ENCODE measurements at places on chromosomes 3 and 15.
A peak's percentile ranks its signal among the peaks of the same experiment; 100 is the strongest.

GRCh38 chr3:4432259-4432658 lies 34.8 kb downstream of the SUMF1 start:
- DNase-seq = no peak

DNA sequence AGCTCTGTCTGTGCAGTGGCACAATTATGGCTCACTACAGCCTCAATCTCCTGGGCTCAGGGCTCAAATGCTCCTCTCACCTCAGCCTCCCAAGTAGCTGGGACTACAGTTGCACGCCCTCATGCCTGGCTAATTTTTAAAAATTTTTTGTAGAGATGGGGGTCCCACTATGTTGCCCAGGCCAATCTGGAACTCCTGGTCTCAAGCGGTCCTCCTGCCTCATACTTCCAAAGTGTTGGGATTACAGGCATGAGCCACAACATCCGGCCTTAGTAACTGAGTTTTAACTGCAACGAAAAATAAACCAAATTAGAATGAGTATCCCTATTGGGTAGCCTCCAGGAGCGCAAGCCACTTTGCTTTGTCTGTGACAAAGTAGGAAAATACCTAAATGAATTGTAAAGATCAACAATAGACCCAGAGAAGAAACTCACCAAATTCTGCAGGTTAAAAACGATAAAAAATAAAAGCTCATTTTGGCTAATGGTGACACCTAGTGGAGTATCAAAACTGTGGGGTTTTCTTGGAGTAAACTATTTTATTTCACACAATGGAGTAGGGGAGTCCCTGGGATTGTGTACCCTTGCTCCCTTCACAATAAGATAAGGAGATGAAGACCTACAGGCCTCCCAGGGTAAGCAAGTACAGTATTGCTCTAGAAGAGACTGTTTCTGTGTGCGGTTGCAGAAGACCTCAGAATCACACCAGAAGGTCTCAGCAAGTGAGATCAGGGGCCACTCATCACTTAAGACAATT lies 21.0 kb upstream of the CA12 start:
- no peak for DNase-seq

- DNase-seq = no peak
Measured at GRCh38 chr3:171225708-171226107, 199.2 kb upstream of the SLC2A2 start.

GRCh38 chr3:5122741-5123706 lies 932 bp downstream of the ARL8B start:
- no peak for DNase-seq

DNA sequence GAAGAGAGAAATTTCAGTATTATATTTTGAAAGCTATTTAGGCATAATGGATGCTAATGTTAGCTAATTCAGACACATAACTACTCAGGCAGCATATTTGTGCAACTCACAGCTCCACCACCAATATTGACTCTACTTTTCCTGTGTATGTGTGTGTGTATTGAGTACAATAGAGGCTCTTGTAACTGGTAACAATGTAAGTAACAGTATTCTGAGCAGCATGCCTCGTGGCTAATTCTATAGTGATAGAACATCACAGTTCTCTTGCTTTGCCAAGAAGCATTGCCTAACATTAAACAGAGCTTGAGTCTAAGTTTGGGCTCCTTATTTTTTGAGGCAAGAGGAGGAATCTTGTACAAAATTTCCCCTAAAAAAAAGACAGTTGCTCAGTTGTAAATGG lies 98.6 kb upstream of the ARHGEF26 start:
- no peak for DNase-seq

GRCh38 chr3:126104028-126104635 lies 20.2 kb upstream of the SLC41A3 start:
- no peak for DNase-seq

DNA sequence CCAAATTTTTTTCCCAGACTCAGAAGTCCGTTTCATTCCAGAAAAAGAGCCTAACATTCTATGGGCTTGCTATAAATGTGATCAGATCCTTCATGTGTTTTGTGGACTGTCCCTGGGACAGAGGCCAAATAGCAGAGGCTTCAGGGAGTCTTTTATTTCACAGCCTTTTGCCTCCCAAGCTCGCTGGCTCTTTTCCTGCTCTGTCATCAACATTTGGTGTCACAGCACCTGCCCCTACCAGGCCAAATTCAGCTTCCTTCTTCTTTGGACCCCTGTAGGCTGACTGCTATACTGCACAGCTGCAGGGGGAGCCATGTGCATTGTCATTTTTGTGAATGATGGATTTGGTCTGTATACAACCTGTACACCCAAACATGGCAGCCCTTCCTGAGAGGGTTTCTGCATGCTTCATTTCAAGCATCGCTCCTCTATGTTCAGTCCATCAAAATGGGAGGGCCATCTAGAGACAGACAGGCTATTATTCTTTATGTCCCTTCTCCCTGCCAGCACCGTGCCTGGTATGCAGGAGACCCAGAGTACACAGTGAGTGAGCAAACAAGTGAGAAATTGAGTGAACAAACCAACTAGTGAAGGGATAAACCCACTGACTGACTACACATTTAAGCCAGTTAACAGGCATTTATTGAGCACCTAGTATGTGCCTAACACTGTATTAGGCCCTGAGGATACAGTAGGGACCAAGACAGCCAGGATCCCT lies 17.9 kb upstream of the RPP14 start:
- no peak for DNase-seq

GRCh38 chr3:155007729-155008128 lies 72.4 kb upstream of the MME start:
- DNase-seq = no peak

DNA sequence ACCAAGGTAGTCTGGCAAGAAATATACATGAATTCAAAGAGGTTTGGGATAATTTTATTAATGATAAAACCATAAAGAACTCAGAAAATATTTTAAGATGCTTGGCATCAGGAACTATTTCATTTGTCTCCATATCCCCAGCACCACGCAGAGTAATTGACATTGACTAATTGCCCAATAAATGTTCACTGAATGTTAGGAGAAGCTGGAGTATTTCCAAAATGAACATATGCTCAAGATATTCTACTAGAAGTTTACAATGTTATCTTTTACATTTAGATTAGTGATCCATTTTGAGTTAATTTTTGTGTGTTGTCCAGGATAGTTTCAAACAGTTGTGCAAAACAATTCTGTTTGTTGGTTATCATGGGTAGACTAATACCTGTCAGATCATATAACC lies 298.8 kb upstream of the CTDSPL start:
- DNase-seq = no peak

- DNase-seq = peak; percentile 80
Measured at GRCh38 chr3:187740421-187741399, 4.6 kb downstream of the BCL6 start.

DNA sequence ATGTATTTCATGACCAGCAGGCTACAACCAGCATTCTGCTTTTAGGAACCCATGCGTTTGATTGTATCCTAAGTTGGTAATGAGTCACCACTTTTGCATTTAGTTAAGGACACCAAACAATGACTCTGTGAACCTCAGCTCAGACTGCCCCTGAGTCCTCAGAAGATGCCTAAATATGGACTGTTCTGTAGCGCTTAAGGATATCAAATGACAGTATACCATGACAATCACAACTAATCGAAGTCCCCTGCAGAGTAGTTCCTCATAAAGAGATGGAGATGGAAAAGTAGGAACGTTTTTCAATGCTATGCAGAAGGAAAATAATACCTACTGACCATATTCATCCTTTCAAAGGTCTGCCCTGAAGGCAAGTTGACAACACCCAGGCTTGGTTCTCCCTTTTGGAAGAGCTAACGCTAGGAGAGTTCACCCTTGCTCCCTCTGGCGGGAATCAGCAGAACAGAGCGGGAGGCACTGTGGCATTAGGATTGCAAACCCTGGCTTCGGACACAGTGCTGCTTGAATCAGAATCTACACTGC lies 508.6 kb downstream of the FHIT start:
- DNase-seq = no peak

DNA sequence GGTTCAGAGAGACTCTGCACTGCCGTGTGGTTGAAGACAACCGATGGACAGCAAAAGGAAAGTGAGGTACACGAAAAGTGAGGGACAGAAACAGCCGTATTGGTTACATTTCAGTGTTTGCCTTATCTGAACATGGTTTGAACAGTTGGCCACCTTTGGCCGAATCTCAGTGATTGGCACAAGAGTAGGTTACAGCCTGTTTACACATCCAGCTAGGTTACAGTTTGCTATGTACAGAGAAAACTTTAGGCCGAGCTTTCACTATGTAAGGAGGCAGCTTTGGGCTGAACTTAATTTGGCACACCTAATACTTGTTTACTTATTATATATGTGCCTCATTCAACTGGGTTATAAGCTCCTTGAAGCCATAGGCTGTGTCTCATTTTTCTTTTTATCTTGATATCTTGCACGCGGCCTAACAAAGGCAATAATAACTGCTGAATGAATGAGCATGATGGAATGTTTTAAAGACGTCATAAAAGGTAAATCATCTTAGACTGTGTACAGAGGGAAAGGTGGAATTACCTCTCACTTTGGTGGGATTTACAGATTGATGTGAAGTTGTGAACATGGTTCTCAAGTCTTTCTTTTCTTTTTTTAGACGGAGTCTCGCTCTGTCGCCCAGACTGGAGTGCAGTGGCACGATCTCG lies 17.2 kb upstream of the GREM1 start:
- DNase-seq = no peak

GRCh38 chr3:23172059-23172458 lies 31.1 kb upstream of the UBE2E2 start:
- no peak for DNase-seq

DNA sequence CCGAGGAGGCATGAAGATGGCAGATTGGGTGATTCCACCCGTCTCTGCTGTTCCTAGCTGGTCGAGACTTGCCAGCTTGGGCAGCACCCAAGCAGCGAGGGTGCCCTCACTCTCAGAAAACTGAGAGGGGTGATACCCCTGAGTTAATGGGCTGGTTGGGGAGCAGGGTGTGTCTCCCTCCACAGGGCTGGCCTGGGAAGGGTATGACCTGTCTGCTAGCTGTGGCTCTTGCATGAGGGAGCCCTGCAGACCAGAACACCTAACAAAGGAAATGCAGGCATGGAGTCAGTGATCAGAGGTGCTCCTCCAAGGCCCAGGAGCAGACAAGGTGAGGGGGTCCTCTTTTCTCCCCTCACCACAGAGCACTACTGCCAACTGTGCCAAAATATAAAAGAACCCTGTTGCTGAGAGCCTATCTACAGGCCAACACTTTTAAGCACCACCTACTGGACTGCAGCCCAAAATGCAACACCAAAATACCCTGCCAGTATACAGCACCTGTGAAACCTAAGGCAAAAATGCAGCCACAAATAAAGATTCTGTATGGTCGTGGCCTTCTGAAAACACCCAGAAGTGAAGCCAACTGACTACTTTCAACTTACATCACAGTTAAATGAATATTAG lies 35.8 kb upstream of the PPM1L start:
- DNase-seq = no peak

Data from activated CD4-positive, CD25-positive, alpha-beta regulatory T cell treated with anti-CD3 and anti-CD28 coated beads, Interleukin-2, amount 50 U/mL, for 72 hours (primary cell).